ENCODE measurements at places on chromosomes 2 and 18.

DNA sequence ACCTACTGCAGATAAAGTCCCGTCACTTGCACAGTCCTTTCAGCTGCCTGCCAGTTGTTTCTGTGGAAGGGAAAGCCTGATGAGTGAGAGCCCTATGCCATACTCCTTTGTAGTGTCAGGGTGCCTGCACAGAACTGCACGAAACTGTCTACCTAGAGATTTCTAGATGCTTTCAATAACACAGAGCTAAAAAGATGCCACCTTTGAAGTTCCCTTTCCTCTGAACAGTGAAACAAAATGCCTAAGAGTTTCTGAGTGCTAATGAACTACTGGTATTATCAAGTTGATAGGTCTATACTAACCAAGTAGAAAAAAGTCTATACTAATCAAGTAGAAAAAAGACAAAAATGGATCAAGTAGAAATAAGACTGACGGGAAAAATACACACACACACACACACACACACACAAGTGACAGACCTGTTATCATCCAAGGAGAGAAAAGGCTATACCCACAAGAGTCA is 79.0 kb downstream of the TLK1 start:
- no peak for DNase-seq

- no peak for DNase-seq
Observed at GRCh38 chr2:190446750-190447516, 38.8 kb downstream of the MFSD6 start.

GRCh38 chr2:20125164-20125563 is 73.7 kb upstream of the LAPTM4A start:
- no peak for DNase-seq

- DNase-seq, result no peak
Observed at GRCh38 chr2:218035463-218036100, 32.8 kb upstream of the TNS1 start.

- no peak for DNase-seq
Observed at GRCh38 chr2:218832520-218832919, 917 bp upstream of the PRKAG3 start.

GRCh38 chr2:217370391-217370790 is 510.5 kb upstream of the TNP1 start:
- DNase-seq, result no peak

DNA sequence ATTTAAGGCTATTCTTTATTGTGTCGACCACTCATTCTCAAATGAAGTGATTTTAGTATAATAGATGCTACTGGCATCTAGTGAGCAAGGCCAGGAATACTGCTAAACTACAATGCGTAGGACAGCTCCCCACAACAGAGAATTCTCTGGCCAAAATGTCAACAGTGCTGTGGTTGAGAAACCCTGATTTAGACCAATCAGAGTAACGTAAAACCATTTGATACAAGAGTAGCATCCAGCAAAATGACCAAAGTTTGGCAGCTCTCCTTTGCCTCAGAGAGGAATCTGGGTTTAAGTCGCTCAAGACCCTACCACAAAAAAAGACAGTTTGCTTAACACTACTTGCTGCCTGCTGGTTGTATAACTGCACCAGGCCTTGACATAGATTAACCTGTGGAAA is 37.0 kb upstream of the TTN start:
- DNase-seq, result no peak

DNA sequence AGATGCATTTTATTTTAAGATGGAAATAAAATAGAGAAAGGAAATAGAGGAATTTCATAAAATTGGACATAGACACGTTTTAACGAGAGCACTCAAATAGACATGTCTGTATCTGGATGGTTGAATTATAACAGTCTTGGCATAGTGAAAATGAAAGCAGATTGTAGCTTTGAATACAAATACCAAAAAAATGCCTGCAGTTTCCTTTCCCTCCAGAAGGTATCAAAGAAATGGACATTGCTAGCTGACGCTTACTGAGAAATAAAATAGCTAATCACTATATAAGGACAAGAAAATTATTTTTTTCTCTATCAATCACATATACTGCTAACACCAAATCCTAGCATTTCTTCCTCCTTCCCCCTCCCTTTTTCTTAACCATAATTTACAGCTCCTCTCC is 11.4 kb upstream of the MAPRE2 start:
- no peak for DNase-seq

GRCh38 chr2:54455563-54456361 is at the start of gene SPTBN1:
TSS of gene SPTBN1 (plus strand) at chr2:54456327. CDS start at chr2:54526419, 70,092 bp downstream.
- DNase-seq, result peak; percentile 55

- no peak for DNase-seq
Observed at GRCh38 chr2:239444626-239445577, 44.1 kb upstream of the HDAC4 start.

DNA sequence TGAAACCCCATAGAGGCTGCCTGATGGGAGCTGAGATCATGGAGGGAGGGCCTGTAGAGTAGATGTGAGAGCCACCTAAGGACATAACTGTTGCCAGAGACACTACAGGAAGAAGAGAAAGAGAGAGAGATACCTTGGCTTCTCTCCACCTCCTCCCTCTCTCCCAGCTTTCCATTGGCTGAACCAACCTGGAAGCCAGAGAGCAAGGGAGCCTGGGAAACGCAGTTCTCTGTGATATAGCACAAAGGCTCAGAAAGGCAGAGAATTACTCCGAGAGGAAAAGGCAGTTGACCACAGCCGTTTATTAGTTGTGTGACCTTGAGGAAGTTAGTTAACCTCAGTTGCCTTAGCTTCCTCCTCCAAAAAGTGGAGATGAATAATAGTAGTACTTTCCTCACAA is 37.7 kb upstream of the MAT2A start:
- no peak for DNase-seq

DNA sequence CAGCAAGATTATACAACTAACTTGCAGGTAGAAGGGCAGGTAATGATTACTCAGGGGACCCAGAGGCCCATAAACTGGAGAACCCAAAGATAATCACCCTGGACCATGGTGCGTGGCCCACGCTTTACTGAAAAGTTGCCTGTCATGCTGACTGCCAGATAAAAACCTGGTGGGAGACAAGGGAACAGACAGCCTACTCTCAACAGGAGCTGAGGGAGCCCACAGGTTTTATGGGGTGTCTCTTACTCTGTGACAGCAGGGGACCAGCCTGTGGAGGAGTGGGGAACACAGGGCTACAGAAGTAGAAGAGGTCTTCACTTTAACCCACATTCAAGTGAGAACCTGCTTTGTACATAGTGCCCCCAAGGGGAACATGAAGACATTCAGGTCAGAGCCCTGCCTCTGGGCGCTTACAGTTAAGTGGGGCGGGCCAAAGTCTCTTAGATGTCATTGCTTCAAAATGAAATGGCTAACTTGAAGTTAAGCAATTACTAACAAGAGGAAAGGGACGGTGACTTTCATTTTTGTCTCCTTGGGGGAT is 60.4 kb downstream of the DHRS9 start:
- DNase-seq, result no peak

DNA sequence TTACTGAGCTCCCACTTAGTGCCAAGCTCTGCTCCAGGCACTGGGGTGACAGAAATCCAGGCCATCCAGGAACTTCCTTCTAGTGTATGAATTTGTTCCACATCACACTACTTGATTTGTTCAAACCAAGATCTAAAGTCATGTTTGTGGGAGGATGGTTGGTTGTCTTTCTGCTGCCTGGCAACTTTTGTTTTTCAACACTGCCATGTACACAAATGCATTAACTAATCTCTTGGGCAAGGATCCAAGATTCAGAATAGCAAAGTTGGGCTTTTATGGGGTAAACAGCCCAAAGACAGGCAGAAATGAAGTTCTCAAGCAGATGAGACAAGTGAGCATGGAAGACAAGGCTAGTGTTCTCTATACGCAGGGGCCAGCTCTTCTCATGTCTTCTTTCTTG is 53.4 kb upstream of the PROKR1 start:
- no peak for DNase-seq

DNA sequence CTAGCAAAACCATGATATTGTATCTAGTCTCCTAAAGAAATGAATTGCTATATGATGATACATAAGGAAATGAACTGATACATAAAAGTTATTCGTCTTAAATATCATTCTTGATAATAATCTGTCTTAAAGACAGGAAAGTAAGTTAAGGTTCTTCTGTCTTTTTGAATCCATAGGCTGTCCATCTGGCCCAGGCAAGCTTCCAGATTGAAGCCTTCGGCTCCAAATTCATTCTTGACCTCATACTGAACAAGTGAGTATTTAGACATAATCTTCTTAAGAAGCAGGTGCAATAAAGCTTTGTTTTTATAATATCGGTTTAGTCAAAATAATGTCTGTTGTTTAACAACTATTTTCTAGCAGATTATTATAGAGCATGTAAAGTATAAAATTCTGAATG is 37.7 kb downstream of the ADAM23 start:
- DNase-seq, result no peak

DNA sequence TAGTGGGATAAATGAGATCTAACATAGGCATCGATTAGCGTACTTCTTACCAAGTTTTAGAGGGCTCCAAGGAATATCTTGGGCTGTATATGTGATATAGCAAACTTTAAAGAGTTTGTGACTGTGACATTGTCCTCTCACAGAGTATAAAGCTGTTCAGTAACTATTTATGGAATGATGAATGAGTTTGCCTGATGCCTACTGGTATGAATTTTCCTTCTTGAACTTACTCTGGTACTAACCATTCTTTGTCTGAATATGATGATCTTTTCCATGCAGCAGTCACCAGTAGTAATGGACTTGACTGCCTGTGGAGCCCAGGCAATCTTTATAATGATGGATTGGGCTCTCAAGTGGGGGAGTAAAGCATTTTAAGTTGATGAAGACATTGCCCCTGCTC is 120.5 kb downstream of the PARD3B start:
- no peak for DNase-seq

DNA sequence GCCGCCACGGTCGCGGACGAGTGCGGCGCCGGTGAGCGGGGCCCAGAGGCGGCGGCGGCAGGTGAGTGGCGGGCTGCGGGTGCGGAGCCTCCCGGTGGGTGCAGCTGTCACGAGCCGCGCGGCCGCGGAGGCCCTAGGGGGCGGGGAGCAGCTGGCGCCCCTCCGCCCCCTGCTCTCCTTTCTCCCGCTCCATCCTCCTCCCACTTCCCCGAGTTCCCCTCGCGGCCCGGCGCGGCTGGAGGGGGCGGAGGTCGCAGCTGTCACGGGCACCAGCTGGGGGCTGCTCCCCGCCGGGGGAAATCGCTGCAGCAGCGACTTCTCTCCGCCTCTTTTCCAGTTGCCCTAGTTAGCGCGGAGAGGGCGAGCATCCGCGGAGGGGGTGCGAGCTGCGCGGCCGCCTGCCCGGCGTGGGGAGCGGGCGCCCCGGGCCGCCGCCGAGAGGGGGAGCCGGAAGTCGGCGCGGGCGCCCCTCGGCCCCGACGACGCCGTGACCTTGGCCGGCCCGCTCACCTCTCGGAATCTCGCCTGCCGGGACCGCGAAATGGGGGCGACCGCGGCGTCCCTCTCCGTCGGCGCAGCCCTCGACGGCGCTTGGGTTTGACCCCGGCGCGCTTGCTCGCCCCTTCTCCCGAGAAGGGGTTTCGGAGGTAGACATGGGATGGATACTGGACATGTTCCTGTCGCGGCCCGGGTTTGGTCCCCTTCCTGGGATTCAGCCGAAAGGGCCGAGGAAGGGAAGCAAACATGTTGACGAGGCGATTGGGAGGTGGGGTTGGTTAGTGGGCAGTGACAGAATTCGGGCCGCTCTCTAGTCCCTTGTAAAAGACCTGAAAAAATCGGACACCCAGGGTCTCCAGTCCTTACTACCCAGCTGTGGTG is 727 bp downstream of the NCOA1 start:
- peak; percentile 38 for DNase-seq

GRCh38 chr2:154207288-154208047 is 335.7 kb downstream of the GALNT13 start:
- no peak for DNase-seq

GRCh38 chr2:95292623-95293260 is 4.4 kb upstream of the KCNIP3 start:
- DNase-seq, result no peak

DNA sequence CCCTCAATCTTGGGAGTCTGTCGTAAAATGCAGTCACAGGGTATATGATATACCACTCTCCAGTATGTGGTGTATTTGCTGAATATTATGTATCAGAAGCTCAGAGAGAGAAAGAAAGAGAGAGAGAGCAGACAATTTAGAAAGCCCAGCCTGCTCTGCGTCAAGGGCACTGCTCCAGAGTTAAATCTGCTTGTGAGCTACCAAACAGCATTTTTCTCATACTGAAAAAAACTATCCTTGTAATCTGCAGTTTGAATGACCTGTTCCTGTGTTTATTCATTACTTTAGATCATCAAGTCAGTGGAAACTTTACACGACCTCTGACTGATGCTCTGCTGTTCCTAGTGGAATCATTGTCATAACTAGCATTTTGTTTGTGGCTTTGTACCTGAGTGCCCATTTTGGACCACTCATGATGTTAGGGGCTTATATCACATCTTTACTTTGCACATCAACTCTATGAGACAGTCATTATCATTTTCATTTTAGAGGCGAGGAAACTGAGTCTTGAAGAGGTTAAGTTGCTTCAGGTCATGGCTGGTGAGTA is 89.2 kb upstream of the PELI1 start:
- DNase-seq, result no peak

- DNase-seq, result no peak
Observed at GRCh38 chr18:79857082-79857671, 59.4 kb downstream of the KCNG2 start.

- DNase-seq, result no peak
Observed at GRCh38 chr2:97011977-97012569, 25.7 kb upstream of the FAM178B start.

- no peak for DNase-seq
Observed at GRCh38 chr2:218005028-218005427, 2.2 kb upstream of the TNS1 start.

DNA sequence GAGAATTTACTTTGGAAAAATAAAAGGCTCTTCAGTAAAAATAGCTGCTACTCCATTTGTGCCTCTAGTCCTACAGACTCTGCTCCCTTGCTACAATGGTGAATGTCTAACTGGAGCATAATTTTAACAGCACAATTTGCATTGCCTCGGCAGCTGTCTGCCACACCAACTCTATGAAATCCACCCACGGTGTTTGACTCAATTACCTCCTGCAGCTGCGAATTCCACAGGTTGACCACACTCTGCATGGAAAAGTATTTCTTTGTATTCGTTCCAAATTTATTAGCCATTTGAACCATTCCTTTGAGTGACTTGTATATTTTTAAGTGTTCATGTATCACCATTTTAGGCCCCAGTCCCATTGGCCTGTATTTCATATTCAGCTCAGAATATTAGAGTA is 182.1 kb upstream of the CCDC68 start:
- no peak for DNase-seq

DNA sequence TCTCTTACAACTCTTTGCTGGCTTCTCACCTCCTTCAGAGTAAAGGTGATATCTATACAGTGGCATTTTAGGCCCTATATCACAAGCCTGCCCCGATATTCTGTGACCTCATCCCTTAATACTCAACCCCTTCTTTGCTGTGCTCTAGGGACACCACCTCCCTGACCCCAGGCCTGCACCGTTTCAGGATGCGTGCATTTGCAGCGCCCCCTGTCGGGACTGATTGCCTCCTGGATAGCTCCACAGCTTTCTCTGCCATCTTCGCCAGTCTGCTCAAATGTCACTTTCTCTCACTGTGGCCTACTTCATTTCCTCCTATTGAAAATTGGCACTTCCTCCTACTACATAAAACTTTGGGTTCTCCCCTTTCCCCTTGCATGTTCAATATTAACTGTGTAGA is 289.6 kb downstream of the SOCS6 start:
- DNase-seq, result no peak
